ENCODE measurements at places on chromosomes 16 and 17. TPM values are rescaled to one million over a fixed set of nuclear protein-coding genes. Genes with fewer than 3 reads are reported as not detected.

GRCh38 chr16:265711-266110, 10.0 kb downstream of the RGS11 start:
- H3K4me1 ChIP-seq: no peaks in the 10 kb centered on the region
- no peaks in the 10 kb centered on the region for H3K27me3 ChIP-seq
- DNase-seq: no peak
- no peak overlapping the region for H3K27ac ChIP-seq

GRCh38 chr17:70314096-70314495, 144.8 kb downstream of the KCNJ2 start:
- no peak overlapping the region for H3K27ac ChIP-seq
- no peaks in the 10 kb centered on the region for H3K27me3 ChIP-seq

DNA sequence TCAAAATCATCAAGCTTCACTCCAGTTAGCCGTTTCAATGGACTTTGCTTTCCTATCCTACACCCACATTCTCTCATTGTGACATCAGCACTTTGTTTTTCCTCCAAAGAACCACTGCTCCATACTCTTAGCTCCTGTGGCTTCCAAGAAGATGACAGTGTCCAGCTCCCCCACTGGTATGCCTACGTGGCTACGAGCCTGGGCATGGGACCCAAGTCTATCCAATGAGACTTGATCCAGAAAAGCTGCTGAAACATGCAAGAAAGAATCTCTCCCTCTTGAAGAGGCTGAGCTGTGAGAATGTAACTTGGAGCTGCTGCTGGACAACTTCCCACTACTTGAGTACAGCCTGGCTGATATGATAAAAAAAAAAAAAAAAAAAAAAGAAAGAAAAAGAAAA, 9.4 kb downstream of the TOX3 start:
- H3K27me3 ChIP-seq: peaks cover 2% of the 10 kb centered on the region
- H3K4me1 ChIP-seq: no peaks in the 10 kb centered on the region
- H3K36me3 ChIP-seq: no peaks in the 10 kb centered on the region
- no peak for DNase-seq

The PHF23 gene
- 36.9 TPM for total RNA-seq

DNA sequence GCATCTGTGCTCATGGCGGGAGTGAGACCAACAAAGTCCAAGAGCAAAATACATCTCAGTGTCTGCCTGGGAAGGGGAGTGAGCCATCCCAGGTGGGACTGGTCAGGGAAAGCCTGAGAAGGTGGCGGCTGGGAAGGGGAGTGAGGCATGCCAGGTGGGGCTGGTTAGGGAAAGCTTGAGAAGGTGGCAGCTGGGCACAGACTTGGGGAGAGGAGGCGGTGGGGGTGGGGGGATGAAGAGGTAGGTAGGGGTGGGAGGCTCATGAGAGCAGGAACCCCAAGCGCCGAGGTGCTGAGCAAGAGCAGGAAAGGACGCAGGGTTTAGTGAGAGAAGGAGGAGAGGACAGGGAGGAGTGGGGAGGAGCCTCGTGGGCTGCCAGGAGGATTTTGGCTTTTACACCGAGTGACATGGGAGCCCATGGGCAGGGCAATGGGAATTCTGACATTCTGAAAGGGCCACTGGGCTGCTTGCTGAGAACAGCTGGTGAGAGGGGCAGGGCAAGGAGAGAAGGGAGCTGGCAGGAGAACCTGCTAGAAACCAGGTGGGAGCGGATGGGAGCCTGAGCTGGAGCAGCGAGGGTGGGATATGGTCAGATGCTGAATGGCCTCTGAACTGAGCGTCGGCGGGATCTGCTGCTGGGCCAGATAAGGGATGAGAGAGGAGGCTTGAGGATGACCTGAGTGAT, 256.1 kb upstream of the RPL38 start:
- H3K4me3 ChIP-seq: no peak overlapping the region
- peaks cover 19% of the 10 kb centered on the region for H3K27me3 ChIP-seq
- DNase-seq: no peak
- peaks cover 6% of the 10 kb centered on the region for H3K4me1 ChIP-seq
- H3K36me3 ChIP-seq: no peaks in the 10 kb centered on the region
- no peak overlapping the region for H3K27ac ChIP-seq

The TM4SF5 gene
- total RNA-seq: not detected

DNA sequence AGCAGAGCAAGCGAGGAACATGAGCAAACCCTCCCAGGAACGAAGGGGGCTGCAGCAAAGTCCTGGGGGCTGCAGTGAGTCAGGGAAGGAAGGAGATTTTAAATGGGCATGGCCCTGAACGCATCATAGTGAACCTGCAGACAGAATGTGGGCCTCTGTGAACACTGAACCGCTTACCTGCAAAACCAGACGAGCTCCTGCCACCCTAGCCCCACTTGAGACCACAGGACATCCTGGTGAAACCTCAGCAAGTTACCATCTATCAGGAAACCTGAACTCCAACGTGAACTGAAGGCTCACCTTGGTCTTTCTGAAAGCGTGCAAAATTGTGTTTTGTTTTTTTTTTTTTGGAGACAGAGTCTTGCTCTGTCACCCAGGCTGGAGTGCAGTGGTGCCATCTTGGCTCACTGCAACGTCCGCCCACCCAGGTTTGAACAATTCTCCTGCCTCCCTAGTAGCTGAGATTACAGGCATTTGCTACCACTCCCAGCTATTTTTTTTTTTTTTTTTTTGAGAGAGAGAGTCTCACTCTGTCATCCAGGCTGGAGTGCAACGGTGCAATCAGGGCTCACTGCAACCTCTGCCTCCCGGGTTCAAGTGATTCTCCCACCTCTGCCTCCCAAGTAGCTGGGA, 30.8 kb downstream of the FANCA start:
- no peaks in the 10 kb centered on the region for H3K36me3 ChIP-seq
- no peak overlapping the region for H3K27ac ChIP-seq
- no peaks in the 10 kb centered on the region for H3K4me1 ChIP-seq
- H3K27me3 ChIP-seq: no peaks in the 10 kb centered on the region
- H3K4me3 ChIP-seq: no peak overlapping the region
- no peak for DNase-seq

The HS3ST3A1 gene
- 0.93 TPM for total RNA-seq

GRCh38 chr16:24773771-24774427, 44.4 kb downstream of the TNRC6A start:
- H3K27me3 ChIP-seq: no peaks in the 10 kb centered on the region
- H3K36me3 ChIP-seq: peaks cover 23% of the 10 kb centered on the region
- H3K4me1 ChIP-seq: no peaks in the 10 kb centered on the region
- H3K4me3 ChIP-seq: no peak overlapping the region
- no peak overlapping the region for H3K27ac ChIP-seq
- DNase-seq: no peak

The LPO gene
- total RNA-seq: not detected

GRCh38 chr16:30721606-30722005, 22.6 kb downstream of the SRCAP start:
- H3K27ac ChIP-seq: no peak overlapping the region
- H3K4me3 ChIP-seq: no peak overlapping the region
- no peaks in the 10 kb centered on the region for H3K27me3 ChIP-seq
- H3K36me3 ChIP-seq: peaks cover 100% of the 10 kb centered on the region

DNA sequence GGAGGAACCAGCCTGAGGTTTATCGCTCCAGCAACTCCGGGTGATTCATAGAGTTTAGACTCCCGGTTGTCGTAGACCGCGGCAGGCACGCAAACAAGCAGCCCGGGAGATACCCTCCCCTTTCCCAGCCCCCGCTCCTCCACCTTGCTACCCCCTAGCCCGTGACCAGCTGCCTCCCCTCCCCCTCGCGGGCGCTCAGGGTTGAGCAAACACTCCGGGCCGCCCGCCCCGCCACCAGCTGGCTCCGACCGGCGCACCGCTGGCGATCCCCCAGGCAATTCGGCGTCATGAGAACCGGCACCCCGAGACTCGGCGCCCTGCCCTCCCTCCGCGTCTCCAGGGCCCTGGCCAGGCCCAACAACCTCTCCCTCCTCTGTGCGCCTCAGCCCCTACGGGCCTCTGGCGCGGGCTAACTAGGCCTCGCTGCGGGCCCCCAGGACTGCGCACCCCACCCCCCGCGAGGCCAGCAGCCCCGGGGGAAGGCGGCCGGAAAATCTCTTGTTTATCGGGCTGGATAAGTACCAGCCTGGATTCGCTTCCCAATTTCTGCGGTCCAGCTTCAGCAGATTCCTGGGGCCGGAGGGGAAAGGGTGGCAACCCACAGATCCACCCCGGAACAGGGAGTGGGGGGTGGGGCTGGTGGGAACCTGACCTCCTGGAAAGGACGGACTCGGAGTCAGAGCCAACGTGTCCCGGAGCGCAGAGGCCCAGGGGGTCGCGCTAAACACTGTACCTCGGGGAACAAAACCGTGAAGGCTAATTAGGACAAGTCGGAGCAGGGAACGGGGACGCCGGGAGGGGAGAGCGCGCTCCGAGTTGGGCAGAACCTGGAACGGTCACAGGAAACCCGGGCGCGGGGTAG, 951 bp upstream of the GPRC5C start:
- H3K36me3 ChIP-seq: no peaks in the 10 kb centered on the region
- peaks cover 17% of the 10 kb centered on the region for H3K4me1 ChIP-seq
- DNase-seq: peak; percentile 96
- H3K27me3 ChIP-seq: peaks cover 23% of the 10 kb centered on the region

GRCh38 chr17:56887105-56887504, 26.7 kb downstream of the TRIM25 start:
- H3K4me1 ChIP-seq: no peaks in the 10 kb centered on the region
- no peak for DNase-seq
- H3K4me3 ChIP-seq: no peak overlapping the region
- H3K27ac ChIP-seq: no peak overlapping the region

GRCh38 chr17:62662855-62663254, 35.4 kb downstream of the MRC2 start:
- no peak overlapping the region for H3K27ac ChIP-seq
- H3K4me3 ChIP-seq: no peak overlapping the region
- H3K27me3 ChIP-seq: no peaks in the 10 kb centered on the region
- H3K4me1 ChIP-seq: no peaks in the 10 kb centered on the region
- H3K36me3 ChIP-seq: peaks cover 6% of the 10 kb centered on the region
- no peak for DNase-seq

GRCh38 chr17:45413498-45413923, 19.2 kb downstream of the ARHGAP27 start:
- peak; percentile 83 for DNase-seq
- no peak overlapping the region for H3K4me3 ChIP-seq
- H3K4me1 ChIP-seq: peaks cover 45% of the 10 kb centered on the region
- H3K36me3 ChIP-seq: no peaks in the 10 kb centered on the region
- no peaks in the 10 kb centered on the region for H3K27me3 ChIP-seq

The NACA2 gene
- total RNA-seq: not detected

- no peaks in the 10 kb centered on the region for H3K36me3 ChIP-seq
- H3K4me3 ChIP-seq: no peak overlapping the region
- H3K4me1 ChIP-seq: peaks cover 7% of the 10 kb centered on the region
- H3K27ac ChIP-seq: no peak overlapping the region
- no peak for DNase-seq
These were observed 107.2 kb downstream of the PITPNC1 start for GRCh38 chr17:67484261-67484660.

DNA sequence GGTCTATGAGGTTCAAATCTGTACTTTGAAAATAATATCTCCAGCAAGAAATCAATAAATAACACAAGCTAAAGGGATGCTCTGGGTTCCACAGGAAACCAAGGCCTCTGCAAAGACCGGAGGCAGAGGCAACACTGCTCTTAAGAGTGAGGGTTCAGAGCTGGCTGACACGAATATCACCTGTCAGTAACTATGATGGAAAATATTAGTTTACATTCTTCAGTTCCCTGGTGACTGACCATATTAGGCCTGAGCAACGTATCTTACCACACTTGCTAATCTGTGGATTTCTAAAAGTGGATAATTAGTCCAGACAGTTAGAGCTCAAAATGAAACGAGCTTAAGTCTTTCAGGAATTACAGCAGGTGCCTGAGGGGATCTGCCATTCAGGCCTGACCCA, 459.3 kb downstream of the HS3ST3B1 start:
- DNase-seq: no peak
- no peaks in the 10 kb centered on the region for H3K36me3 ChIP-seq
- H3K4me1 ChIP-seq: no peaks in the 10 kb centered on the region
- H3K4me3 ChIP-seq: no peak overlapping the region
- H3K27ac ChIP-seq: no peak overlapping the region
- no peaks in the 10 kb centered on the region for H3K27me3 ChIP-seq

DNA sequence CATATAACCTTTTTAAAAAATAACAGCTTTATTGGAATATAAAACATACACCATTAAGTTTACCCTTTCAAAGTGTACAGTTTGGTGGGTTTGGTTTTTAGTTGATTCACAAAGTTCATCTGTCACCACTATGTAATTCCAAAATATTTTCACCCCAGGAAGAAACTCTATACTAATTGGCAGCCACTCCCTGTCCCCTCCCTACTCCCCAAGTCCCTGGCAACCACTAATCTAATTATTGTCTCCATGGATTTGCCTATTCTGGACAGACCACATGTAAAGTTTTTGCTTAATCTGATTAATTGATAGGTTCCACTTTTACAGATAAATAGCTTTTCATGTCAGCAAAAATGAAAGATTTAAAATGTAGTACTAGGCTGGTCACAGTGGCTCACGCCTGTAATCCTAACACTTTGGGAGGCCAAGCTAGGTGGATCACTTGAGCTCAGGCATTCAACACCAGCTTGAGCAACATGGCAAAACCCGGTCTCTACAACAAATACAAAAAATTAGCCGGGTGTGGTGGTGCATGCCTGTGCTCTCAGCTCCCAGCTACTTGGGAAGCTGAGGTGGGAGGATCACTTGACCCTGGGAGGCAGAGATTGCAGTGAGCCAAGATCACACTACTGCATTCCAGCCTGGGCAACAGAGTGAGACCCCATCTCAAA, 25.0 kb upstream of the MAPK3 start:
- no peak overlapping the region for H3K27ac ChIP-seq
- H3K36me3 ChIP-seq: no peaks in the 10 kb centered on the region
- DNase-seq: no peak
- H3K4me1 ChIP-seq: no peaks in the 10 kb centered on the region
- H3K27me3 ChIP-seq: no peaks in the 10 kb centered on the region

The GGT6 gene
- total RNA-seq: 5.6 TPM
